ENCODE measurements at places on chromosomes 5 and 9.
A peak's percentile ranks its signal among the peaks of the same experiment; 100 is the strongest.

DNA sequence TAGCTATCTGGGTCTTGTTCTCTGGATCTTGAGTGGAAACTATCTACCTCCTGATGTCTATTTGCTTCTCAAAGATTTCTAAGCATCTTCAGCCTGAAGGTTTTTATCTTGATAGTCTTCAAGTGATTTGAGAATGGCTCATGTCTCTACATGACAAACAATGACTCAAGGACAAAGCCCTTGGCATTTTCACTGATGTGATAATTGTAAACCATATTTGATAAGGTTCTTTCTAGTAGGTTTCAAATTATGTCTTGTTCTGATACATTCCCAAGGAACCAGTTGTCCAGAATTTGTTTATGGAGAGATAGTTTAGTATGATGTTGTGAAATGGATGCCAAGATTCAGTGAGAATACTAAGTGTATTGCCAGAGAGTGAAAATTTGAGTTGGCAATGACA is 1079.3 kb upstream of the CDH9 start:
- DNase-seq = no peak

- DNase-seq = no peak
Observed at GRCh38 chr9:97752274-97752673, 55.1 kb upstream of the XPA start.

DNA sequence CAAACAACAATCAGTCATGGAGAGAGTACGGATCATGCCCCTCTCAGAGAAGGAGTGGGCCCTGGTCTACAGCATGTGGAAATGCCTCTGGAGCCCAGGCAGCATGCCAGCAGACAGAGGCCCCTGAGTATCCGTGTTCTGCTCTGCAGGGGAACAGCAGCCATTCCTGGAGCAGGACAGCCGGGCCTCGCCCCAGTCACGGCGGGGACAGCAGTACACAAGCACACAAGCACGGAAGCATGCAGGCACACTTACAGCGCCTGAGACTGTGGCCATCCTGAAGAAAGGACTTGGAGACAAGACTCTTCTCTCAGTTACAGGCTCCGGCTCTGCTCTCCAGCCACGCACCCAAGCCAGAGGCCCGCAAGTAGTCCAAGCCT is 102.6 kb upstream of the ALDH1B1 start:
- no peak for DNase-seq

- DNase-seq = no peak
Observed at GRCh38 chr5:180090769-180091546, 19.4 kb upstream of the RNF130 start.

GRCh38 chr5:151596828-151597539 is 5.9 kb upstream of the FAT2 start:
- DNase-seq = no peak

DNA sequence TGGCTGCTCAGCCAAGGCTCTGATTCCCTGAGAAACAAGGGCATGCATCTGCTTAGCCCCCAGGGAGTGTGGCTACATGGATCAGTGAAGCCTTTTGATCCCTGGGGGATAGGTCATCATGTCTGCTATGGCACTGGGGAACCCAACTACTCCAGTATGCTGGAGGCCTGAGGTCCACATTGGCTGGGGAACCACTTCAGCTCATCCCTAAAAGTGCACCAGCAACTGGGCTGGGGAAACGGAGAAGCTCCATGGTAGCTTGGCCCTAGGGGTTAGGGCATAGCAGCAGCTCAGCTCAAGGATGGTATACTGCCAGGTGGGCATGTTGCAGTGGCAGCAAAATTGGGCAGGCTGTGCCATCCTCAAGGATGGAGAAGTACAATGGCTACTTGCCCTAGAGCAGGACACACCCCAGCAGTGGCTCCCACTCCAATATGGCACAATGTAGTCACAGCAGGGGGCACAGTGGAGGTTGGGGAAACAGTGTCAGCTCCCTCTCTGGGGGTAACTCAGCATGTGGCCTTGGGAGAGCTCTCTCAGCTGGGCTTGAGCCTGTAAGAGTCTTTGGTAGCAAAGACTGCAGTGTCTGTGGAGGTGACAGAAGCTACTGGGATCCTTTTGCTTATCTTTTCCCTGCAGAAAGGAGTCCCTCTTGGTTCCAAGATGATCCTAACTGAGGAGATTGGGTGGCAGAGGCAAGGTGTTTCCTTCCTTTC is 111.5 kb upstream of the FSTL4 start:
- DNase-seq = no peak

- DNase-seq = no peak
Observed at GRCh38 chr9:134434894-134435506, 108.7 kb downstream of the RXRA start.

DNA sequence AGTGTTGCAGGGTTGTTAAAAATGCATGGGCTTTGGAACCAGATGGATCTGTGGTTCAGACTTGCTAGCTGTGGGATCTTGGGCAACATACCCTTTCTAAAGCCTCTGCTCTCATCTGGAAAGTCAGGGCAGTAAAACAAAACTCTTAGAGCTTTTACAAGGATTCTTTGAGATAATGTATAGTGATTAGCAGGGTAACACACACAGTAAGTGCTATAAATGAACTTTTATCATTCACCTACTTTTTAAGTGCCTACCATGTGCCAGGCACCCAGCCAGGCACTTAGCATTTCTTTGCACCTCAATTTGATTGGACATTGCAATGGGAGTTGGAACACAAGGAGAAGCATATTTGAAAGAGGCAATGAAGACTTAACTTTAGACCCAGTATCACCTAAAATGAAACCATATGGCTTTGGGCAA is 208.6 kb upstream of the PAPPA start:
- DNase-seq = no peak

DNA sequence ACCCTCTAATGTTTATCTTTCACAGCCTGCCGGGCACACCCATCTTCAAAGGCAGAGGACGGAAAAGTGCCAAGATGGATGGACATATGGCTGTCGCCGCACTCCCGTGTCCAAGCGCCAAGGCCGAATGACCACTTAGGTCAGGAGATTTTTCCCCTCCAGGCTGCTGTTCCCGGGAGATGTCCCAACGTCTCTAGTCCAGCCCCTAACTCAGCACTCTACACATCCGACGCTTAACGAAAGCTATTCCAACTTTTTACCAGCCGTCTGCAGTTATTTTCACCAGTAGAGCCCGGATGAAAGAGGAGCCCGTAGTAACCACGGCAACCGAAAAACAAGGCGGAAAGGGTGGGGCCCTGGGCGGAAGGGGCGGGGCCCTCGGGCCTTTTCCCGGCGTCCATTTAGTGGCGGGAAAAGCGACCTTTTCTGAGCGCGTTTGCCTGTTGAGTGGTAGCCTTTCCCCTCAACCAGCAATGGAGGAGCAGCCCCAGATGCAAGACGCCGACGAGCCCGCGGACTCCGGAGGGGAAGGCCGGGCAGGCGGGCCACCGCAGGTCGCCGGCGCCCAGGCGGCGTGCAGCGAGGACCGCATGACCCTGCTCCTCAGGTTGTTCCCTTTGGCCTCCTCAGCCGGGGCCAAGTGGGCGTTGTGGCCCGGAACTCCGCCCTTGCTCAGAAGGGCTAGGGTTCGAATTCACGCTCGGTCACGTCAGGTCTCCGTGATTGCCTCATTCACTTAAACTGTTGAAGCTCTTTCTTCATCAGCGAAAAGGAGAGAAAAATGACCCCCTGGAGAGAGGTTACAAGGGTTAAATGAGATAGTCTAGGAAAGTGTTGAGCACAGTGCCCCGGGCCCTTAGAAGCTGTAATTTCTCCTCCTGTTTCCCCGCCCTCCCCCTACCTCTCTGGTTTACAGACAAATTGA is at the start of gene CENPH:
CENPH (plus strand) TSS at position 422 of the 925 bp plus-strand sequence; CDS start at position 474, 52 bp downstream.
- peak; percentile 83 for DNase-seq

DNA sequence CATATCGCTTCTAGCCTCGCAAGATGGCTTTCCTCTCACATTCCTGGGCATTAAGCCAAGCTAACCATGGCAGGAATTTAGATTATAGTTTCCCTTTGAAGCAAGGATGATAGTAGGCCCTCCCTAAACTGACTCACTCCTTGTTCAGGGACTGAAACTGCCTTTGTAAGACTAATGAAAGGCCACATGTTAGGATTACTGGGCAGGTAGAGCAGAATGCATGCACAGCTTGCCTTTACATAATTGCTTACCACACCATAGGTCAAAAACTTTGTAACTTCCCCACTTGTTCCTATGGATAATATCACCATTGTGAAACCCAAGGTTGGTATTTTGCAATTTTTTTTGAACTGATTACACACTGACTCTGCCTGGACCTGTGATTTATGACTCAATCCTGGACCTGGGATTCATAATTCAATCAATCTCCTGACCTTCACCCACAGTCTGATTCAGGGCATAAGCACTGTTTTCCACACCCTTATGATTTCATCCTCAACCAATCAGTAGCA is 41.0 kb upstream of the PRDM9 start:
- no peak for DNase-seq

- DNase-seq = no peak
Observed at GRCh38 chr9:112582371-112583262, 96.0 kb downstream of the KIAA1958 start.

DNA sequence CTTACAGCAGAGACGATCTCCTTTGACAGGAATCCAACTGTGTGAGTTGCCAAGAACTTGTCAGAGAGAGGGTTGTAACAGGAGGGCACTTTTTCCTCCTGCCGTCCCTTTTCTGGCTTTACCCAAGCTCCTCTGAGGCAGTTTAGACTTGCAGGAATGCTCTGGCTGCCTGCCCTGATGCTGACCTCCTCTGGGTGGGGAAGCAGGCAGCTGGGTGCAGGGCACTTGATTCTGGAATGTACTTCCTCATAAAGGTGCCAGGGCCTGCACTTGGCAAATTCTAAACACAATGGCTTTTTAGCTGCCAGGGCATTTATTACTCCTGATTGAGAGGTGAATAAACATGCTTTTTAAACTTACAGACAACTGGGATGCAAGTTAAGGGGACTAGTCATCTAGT is 190.4 kb downstream of the EPB41L4A start:
- no peak for DNase-seq

DNA sequence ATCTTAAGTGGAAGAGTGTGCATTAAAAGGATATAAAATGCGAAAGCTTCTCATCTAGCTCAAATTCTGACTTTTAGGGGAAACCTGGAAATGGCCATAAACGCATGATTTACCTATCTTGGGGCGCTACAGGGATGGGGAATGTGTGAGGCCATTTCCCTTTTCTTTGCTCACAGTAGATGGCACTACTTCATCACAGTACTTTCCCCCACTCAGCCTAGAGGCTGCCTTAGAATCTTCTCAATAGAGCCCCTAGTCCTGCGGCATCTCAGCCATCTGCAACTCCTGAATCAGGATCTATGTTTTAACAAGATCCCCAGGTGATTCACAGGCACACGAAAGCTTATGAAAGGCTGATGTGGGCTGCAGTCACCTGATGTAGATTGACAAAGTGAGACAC is 110.8 kb downstream of the LHFPL2 start:
- no peak for DNase-seq

- no peak for DNase-seq
Observed at GRCh38 chr5:158701406-158702177, 398.1 kb downstream of the EBF1 start.

GRCh38 chr9:134175808-134176598 is 11.6 kb upstream of the RNU6ATAC start:
- no peak for DNase-seq

- no peak for DNase-seq
Observed at GRCh38 chr5:123874600-123875201, 362.7 kb downstream of the CSNK1G3 start.

DNA sequence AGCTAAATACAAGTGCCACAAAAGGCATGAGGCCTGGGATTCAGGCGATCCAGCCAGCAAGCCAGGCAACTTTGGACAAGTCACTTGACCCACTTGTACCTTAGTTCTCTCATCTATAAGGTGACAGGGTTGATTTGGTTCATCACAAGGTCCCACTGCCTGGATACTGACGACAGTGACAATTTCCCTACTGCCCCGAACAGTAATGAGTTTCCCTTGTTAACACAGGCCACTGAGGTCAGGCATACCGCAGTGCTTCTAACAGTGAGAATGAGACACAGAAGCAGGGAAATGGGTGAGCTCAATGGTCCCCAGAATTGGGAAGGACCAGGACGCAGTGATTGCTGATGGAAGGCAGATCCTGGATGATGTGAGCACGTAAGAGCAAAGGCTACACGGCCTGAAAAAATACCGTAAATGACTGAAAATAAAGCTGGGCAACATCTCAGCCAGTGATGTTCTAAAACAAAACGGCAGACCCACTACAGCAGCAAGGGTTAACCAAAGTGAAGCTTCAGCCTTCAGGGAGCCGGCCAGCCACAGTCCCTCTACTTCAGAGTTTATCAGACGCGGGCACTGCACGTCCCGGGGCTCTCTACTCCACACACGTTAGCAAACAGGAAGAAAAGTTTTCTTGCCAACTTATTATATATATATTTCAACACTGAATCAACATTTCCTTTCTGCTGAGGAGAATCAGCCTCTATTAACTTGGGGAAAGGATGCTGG is 846 bp downstream of the MGAT1 start:
- no peak for DNase-seq

GRCh38 chr5:93076096-93076495 is 504.9 kb downstream of the NR2F1-AS1 start:
- DNase-seq = no peak

DNA sequence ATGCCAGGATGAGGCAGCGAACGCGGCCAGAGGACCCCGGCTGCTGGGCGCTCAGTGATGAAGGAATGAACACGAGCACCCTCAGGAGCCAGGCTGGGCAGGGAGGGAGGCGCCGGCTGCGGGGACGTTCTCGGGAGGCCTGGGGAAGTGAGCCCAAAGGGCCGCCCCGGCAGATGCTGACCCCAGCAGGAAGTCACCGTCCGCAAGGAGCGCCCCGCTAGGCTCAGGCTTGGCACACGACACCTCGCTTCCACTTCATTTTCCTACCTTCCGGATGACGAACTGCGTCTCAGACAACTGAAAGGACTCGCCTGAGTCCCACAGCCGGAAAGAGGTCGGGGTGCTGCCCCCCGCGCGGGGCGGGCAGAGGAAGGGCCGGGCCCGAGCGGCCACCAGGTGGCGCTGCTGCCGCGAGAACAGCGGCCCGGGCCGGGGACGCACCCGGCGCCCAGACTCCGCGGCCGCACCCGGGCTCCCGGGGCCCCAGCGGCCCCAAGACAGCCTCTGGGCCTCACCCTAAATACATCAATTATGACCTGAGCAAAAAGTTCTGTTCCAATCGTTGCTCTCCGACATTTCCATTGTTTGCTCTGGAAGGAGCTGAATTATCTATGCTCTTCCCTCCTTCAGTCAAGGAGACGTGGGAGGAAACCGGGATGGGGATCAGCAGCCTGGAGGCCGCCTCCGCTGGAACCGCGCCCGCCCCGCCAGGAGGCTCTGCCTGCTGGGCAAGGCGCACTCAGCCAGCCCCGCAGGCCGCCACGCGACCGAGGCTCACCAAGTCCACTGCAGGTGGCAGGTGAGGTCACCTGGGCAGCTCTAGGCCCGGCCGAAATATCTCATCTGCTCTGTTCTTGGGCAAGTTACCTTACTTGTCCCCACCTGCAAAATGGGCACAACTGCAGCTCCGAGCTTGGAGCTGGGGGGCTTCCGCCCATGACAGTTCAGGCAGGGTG is 107.0 kb downstream of the ZNF354C start:
- DNase-seq = peak; percentile 42

GRCh38 chr9:98570663-98571440 is 137.9 kb downstream of the GABBR2 start:
- DNase-seq = no peak

- no peak for DNase-seq
Observed at GRCh38 chr9:92439921-92440750, 15.9 kb upstream of the OMD start.

All from activated naive CD8-positive, alpha-beta T cell treated with anti-CD3 and anti-CD28 coated beads, Interleukin-2, amount 50 U/mL, for 16 hours (primary cell).